ENCODE measurements at places on chromosomes 6 and 20.

DNA sequence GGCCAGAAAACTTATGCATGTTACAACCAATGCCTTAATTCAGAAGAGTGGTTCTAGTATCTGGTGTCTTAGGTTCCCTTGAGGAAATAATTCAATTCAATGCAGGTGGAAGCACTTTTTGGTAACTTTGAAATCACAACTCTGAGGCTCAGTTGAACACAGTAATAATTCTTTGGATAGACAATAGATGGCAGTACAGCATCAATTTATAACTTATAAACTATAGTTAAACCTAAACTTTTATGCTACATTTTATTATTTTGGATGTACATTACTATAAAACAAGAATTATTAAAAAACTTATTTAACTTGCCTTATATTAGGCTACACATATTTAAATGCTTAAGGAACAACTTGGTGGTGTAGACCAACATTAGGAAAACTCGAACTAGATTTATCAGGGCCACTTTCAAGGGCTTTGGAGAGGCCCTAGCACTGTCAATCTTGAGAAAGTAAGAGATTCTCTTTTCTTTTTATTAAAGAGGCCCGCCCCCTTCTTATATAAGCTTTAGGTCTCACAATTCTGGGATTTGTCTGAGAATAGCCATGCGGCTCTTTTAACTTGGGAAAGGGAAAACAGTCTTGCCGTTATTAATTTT, 85.9 kb downstream of the CRYBG1 start:
- DNase-seq: peak; percentile 51

DNA sequence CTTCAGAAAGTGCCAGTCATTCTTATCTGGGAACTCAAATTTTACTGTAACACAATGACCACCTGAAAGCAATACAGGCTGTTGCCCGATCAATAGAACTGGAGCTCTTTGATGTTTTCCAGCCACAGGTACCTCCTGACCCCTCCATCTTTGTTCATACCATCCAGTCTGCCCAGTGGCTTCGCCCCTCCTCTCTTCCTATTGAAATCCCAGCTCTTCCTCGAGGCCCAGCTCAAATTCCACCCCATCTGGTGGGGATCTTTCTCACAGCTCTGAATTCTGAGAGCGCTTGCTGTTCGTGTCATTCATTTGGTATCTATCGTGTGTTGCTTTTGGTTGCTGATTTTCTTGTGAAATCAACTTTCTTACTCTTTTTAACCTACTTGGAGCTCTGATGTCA, 87.9 kb upstream of the CNKSR3 start:
- DNase-seq: no peak

- no peak for DNase-seq
Measured at GRCh38 chr6:90610301-90610750, 23.5 kb upstream of the MAP3K7 start.

DNA sequence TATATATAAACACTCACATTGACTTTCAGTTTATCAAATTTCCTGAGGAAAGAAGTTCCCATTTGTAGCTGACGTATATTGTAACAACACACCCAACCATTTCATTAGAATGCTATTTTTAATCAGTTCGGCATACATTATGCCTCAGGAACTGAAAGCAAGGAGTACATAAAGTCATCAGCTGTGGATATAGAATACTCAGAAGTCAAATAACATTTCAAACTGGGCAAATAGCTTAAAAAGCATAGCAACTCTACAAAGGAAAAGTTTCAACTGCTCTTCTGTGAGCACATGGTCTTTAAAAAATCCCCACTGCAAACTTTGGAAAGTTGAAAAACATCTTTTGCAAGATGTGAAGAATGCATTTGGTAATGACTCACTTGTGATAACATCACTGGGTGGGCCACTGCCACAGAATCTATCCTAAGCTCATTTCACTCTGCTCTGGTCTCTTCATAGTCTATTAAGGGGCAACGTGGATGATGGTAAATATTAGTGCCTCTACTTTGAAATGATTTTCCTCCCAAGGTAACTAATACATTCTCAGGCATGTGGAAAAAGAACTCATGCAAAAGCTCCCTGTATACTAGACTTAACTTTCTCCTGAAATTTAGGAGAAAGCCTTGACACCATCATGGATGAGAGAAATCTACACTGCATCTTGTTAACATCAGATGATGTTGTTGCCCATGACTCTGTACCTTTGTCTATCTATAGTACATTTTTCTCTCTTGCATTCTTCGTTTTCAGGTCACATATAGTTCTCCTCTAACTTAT, 49.2 kb downstream of the FYN start:
- peak; percentile 65 for DNase-seq

DNA sequence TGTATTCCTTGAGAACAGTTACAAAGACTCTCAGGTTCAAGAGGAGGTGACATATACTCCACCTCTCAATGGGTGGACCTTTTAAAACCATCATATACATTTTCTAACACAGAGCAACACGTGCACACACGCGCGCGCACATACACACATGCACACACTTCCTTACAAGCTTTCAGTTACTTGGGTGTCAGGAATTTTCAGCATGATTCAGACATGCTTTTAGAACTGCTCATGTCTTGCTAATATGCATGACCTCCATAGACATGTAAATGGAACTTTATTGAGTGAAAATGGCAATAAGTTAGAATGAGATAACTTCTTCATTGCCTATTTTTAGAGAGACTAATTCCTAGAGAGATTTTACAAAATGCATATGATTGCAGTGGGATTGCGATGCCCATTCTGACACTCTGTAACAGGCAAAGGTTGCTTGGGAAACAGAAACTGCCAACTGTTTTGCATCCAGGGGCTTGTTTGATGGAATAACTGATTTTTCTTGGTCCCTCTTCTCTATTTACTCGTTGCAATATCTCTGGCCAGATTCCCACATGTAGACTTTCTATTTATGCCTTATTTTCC, 531.4 kb upstream of the RNF217 start:
- no peak for DNase-seq

- no peak for DNase-seq
Measured at GRCh38 chr6:52271852-52272460, 12.6 kb downstream of the MCM3 start.

DNA sequence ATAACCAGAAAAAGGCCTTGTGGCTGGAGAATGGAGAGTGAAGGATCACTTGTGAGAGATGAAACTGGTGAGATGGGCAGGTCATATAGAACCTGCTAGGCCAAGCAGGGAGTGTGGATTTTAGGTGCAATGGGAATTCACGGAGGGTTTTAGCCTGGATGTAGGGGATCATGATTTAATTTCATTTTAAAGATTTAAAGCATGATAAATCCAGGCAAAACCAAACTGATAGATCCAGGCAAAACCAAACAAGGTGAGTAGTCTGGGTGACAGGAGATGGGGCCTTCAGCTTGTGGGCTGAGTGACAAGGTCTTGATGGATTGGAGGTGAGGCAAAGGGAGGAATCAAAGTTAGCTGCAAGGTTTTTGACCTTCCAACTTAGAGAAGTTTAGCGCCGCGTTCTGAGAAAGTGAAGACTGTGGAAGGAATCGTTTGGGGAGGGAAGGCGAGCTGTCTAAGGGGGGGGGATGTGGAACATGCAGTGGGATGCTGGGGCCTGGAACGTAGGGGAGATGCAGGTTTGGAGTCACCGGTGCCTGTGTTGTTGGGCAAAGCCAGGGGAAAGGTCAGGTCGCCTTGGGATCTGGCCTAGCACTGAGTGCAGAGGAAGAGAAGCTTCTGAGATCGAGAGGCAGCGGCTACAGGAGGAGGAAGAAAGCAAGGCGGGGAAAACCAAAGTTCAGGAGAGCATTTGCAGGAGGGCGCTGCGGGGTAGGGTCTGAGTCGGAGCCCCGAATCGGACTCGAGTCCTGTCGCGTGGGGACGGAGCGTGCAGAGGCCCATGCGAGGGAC, 1.3 kb upstream of the PLCG1 start:
- no peak for DNase-seq

DNA sequence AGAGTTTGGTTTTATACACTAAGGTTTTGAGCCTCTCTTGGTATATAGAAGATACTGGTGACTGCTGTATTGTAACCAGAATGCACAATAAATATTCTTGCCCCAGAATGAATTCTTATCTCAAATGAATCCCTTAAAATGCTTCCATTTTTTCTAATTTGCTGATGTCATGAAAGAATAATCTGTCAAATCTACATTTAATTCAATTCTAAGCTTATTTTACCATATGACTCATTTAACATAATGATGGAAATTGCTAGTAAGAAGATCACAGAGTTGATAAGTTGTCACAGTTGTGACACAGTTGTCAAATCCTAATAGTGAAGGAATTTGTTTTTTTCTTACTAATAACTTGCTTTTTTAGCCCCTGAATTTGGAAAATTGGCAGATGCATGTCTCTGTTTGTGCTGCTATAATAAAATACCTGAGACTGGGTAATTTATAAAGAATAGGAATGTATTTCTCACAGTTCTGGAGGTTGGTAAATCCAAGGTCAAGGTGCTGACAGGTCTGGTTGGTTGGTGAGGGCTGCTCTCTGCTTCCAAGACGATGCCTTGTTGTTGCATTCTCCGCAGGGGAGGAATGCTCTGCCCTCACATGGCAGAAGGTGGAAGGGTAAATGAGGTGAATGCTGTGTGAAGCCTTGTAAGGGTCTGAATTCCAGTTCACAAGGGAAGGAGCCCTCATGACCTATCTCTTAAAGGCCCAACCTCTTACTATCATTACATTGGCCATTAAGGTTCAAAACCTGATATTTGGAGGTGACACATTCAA, 4.7 kb downstream of the ECT2L start:
- DNase-seq: no peak
